Fibroblast of the conjunctiva (primary cell): ENCODE measurements at places on chromosomes 5 and 9.

GRCh38 chr9:137448602-137448962 is 7.4 kb upstream of the ENTPD8 start:
- no peak for DNase-seq

GRCh38 chr9:80899208-80899607 is 790.1 kb downstream of the TLE1 start:
- DNase-seq = no peak

DNA sequence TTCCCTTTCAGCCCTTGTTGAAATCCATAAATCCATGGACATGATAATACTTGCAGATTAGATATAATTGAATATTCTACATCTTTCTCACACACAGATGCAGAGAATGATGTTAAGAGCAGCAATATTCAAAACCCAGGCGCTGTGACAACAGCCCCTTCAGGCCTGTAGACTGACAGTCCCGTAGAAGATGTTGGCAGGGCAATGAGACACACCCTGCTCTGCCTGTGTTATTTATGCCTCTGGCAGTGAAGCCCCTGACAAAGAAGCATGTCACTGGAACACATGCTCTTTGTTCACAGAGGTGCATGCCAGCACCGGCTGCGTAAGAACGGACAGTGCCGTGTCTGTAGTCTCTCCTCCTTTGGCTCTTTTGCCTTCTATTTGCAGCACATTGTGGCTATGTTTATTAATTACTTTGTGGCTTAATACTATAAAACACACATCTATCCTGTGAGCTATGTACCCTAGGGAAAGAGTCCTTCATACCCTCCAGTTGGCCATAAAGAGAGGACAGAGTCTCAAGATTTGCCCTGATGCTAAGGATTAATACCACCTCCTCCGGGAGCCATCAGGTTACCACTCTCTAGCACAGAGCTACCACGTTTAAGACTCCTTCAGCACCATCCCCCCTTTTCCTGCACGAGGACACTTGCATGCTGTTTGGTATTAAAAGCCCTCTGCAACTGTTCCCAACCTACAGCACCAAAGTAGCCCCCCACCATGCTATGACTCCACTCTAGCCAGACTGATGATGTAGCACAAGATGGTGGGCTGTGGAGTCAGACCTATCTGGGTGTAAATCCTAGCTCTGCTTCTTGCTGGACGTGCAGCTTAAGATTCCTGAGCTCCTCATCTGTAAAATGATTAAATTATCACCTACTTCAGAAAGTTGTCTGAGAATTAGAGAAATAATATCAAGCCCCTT is 2.0 kb upstream of the ANP32B start:
- no peak for DNase-seq

GRCh38 chr5:538801-539468 is 14.7 kb upstream of the SLC9A3 start:
- DNase-seq = no peak

DNA sequence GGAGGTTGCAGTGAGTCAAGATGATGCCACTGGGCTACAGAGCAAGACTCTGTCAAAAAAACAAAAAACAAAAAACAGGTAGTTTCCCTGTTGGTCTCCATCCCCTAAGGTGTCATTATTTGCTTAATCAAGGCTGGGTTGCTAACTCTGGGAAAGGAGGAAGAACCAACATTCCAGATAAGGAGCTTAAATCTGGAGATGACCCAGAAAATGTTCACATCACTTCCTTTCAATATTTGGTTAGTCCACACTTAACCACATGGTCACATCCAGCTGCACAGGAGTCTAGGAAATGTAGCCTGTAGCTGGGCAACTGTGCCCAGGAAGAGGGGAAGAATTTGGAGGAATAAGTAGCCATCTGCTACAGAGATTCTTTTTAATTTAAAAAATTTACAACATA is 25.9 kb upstream of the MEGF9 start:
- no peak for DNase-seq

DNA sequence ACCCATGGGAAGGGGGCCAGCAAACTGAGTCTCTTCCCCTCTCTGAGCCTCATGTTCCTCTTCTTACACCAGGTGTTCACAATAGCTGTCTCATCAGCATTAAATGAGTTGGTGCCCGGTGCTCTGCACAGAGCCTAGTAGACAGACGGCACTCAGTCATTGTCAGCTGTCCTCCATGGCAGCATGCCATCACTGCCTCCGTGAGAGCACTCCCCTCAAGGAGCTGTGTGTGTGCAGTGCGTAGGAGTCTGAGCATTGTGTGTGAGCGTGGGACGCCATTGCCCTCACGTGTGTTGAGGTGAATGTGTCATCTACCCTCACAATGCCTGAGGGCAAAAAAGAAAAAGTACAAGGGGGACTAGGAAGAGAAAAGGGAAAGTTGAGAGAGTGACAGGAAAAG is 536.5 kb downstream of the CDK5RAP2 start:
- no peak for DNase-seq
